ENCODE measurements at places on chromosomes 16 and 17.

DNA sequence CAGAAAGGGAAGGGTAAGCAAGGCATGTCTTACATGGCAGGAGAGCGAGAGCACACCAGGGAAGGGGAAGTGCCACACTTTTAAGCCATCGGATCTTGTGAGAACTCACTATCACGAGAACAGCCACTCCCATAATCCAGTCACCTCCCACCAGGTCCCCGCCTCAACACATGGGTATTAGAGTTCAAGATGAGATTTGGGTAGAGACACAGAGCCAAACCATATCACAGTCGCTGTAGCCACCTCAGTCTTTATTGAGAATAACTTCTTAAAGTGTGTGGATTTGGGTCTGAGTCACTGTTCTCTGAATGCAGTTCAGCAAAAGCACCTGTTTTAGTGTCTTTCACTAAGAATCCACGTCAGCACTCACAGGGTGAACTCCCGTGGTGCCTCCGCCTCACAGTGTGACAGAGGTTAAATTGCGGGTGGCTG is 195.2 kb upstream of the CHMP6 start:
- DNase-seq = no peak

DNA sequence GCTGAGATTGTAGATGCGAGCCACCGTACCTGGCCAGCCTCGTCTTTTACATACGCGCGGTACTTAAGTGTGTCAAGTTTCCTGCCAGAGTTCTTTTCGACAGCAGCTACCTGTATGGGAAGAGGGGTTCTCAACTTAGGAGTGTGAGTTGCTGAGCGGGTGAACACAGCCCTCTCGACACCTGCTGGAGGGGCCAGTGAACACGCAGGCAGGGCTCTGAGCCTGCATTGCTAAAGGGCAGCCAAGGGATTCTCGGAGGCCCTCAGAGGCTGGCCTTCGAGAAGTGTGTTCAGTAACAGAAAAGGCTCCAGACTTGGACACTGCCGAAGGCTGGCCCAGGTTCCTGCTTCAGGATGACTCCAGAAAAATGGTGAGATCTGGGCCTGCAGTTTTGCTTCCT is 6.1 kb downstream of the ZC3H18 start:
- no peak for DNase-seq

- no peak for DNase-seq
These were observed 87.0 kb downstream of the CBLN1 start for GRCh38 chr16:49194537-49195236.

DNA sequence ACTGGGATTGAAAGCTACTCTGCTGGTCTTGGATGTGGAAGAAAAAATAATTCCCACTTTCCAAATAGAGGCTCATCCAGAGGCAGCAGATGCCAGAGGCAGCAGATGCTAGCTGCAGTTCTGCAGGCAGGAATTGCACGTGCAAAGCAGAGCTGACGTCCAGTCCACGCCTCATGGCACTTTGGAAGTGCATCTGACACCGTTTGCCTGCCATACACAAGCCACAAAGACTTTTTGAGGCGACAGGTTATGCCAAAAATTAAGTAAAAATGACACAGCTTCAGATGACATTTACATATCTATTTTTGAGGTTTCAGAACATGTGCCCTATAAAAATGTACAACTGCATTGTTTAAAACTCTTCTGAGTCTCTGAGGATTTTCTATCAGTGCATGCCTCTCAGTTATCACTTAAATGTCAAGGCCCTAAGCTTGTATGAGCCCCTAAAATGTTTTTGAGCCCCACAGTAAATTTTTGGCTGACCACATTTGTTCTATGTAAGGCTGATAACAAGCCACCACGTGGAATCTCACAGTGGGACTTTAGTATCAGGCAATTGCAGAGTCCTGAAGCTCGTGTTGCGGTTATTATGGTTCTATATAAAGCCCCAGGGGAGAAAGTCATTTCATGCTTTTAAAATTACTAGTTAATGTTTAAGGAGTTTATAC is 239.2 kb downstream of the PRKCA start:
- DNase-seq = no peak

GRCh38 chr17:78130437-78131101 is at the start of gene TMC8:
TMC8 (plus strand) TSS chr17:78130771; CDS start chr17:78131589, 818 bp downstream.
- no peak for DNase-seq

- no peak for DNase-seq
These were observed 13.9 kb downstream of the ARL2BP start for GRCh38 chr16:57258910-57259475.

- peak; percentile 92 for DNase-seq
These were observed 172.4 kb downstream of the ABCA8 start for GRCh38 chr17:68782789-68783188.

DNA sequence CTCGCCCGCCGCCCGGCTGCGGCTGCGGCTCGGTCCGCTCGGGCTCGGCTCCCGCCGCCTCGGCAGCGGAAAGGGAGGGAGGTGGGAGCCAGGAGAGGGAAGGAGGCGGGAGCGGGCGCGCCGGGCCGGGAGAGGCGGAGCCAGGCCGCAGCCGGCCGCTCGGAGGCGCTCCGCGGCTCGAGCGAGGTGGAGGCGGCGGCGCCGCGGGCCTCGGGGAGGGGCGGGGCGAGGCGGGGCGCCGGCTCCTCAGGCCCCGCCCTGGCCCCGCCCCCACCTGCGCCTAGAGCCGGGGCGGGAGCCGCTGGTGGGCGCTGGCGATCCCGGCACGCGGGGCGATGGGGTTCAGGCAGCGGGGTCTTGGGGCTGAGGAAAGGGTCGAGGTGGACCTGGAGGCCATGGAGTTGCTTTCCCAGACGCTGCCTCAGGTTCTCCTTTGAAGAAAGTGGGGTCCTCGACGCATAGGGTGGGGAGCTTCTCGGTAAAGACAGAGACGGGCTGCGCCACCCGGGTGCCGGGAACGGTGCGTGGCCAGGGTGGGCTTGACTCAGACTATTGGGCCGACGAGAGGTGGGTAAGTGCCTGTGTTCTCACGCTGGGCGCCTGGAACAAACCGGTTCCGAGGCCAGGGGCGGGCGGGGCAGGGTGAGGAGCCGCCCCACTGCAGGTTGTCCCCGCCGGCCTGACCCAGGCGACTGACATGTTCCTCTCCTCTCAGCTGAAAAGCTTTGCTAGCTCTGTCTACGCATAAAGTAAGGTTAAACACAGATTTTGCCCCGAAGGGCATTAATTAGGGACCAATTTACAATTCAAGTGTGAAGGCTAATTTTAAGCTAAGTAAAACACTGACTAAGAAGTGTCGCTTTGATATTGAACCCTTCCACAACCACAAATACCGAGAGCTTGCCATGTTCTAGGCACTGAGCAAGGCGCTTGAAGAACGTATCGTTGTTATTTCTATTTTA is at the start of gene CMTM4:
TSS of gene CMTM4 (minus strand) at position 75 of the 962 bp plus-strand sequence. CDS start 218 bp downstream, outside the sequence.
- no peak for DNase-seq

DNA sequence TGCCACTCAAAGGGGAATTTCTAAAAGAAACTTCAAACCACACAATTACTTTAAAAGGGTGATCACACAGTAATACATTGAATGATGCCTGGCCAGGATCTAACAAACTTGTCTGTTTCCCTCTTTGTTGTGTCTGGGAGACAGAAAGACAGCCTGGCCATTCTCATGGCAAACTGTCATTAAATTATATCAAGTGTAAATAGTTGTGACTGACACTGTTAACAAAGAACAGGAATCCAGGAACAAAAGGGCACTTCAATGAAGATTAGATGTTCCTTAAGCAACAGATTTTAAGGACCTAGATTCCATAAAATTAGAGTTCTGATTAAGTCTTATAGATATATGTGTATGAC is 383.6 kb downstream of the KCNJ2 start:
- DNase-seq = no peak

DNA sequence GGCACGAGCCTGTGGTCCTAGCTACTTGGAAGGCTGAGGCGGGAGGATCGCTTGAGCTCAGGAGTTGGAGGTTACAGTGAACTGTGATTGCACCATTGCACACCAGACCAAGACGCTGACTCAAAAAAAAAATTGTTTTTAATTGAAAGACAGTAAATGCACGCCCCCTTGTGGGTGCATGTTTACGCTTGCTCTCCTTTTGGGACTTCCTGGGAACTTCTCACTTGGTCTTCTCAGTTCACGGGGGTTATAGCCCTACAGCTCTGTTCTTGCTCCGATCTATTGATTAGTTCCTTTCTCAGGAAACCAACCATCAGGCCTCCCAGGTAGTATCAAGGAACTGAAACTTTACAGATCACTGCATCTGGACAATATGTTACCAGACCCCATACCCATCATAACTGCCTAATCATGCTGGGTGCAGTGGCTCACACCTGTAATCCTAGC is 14.2 kb upstream of the RIPOR1 start:
- DNase-seq = peak; percentile 42

- DNase-seq = no peak
These were observed 7.2 kb downstream of the TIMM22 start for GRCh38 chr17:1003972-1004768.

GRCh38 chr17:4786516-4786915 is 352 bp upstream of the VMO1 start:
- no peak for DNase-seq

Data from GM04503 (cell line).